ENCODE measurements at places on chromosomes 6 and 20. TPM values are rescaled to one million over a fixed set of nuclear protein-coding genes. Genes with fewer than 3 reads are reported as not detected.

- no peak overlapping the region for H3K4me3 ChIP-seq
- peaks cover 3% of the 10 kb centered on the region for H3K4me1 ChIP-seq
- H3K27ac ChIP-seq, result no peak overlapping the region
- H3K36me3 ChIP-seq, result no peaks in the 10 kb centered on the region
Measured at GRCh38 chr6:152087701-152088100, 280.2 kb downstream of the ESR1 start.

DNA sequence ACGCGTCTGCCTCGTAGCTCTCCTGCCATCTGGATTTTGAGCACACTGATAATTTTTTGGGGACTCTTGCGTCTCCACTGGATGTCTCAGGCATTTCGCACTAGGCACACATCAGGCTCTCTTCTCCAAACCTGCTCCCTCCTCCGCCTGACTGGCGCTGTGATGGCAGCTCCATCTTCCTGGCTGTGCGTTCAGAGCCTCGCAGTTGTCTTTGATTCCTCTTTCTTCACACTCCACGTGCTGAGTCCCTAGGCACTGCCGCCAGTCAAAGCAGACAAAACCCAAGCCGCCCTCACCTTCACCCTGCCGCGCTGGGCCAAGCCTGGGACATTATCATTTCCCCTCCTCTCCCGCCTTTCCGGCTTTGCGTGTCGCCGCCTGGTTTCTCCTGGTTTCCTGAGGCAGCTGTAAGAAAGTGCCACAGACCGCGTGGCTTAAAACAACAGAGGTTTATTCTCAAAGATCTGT is 778 bp downstream of the PSMG4 start:
- peak; percentile 36 for DNase-seq
- peak overlapping the region; percentile 93 for H3K27ac ChIP-seq
- H3K4me1 ChIP-seq, result peaks cover 17% of the 10 kb centered on the region
- H3K36me3 ChIP-seq, result no peaks in the 10 kb centered on the region

DNA sequence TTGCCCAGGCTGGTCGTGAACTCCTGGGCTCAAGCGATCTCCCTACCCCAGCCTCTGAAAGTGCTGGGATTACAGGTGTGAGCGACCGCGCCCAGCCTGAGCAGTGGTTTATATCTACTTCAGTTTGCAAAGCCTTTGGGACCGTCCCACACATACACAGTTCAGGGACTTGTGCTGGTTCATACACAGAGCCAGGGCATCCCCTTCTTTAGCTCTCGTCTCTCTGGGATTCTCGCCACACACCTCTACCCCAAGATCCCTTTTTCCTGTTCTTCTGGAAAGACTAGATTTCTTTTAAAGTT is 12.5 kb downstream of the CAP2 start:
- H3K36me3 ChIP-seq, result no peaks in the 10 kb centered on the region
- no peak overlapping the region for H3K4me3 ChIP-seq

DNA sequence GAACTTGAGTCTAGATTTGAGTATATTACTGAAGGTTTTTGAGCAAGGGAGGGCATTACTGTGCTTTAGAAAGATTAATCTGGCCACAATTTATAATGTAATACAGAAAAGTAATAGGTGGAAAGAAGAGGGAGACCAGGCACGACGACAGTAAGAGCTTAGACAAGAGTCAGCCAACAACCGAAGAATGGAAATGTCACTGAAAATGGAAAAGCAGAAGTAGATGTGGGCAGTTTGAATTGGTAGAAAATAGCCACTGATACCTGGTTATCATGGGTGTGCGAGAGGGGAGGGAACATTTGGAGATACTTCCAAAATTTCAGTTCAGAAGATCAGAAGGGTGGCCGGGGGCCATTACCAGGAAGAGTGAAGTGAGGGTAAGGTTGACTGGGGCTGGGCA is 339.1 kb downstream of the UTRN start:
- H3K4me3 ChIP-seq, result no peak overlapping the region
- H3K4me1 ChIP-seq, result peaks cover 1% of the 10 kb centered on the region
- no peak overlapping the region for H3K27ac ChIP-seq
- H3K36me3 ChIP-seq, result no peaks in the 10 kb centered on the region
- H3K27me3 ChIP-seq, result no peaks in the 10 kb centered on the region
- DNase-seq, result no peak

DNA sequence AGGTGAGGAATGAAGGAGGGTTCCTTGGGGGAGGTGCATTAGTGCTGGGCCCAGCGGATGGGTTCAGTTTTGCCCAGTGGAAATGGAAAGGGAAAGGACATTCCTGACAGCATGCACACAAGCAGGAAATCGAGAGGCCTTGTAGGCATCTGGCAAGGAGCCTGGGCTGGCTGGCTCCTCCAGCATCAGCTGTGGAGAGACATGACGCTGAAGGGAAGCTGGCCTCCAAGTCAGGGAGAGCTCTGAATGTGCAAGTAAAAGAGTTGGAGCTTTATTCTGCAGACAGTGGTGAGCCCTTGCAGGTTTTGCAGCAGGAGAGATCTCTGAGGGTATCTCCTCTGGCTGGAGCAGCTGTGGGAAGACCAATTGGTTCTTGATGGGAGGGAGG is 154.3 kb downstream of the MRPL14 start:
- peaks cover 31% of the 10 kb centered on the region for H3K4me1 ChIP-seq
- H3K27me3 ChIP-seq, result peaks cover 2% of the 10 kb centered on the region
- DNase-seq, result peak; percentile 99

- H3K27ac ChIP-seq, result no peak overlapping the region
- DNase-seq, result no peak
- no peaks in the 10 kb centered on the region for H3K36me3 ChIP-seq
- H3K27me3 ChIP-seq, result peaks cover 2% of the 10 kb centered on the region
Measured at GRCh38 chr6:165725201-165725600, 62.2 kb upstream of the PDE10A start.

GRCh38 chr6:31497531-31498476 is at the start of gene MICB:
Gene MICB (plus strand): TSS chr6:31498145. CDS start chr6:31498194, 49 bp downstream.
- no peak within 1 kb of the TSS for H3K27ac ChIP-seq
- peak within 1 kb of the TSS; percentile 67 for H3K4me3 ChIP-seq
- H3K27me3 ChIP-seq, result no peaks in the 10 kb centered on the region

DNA sequence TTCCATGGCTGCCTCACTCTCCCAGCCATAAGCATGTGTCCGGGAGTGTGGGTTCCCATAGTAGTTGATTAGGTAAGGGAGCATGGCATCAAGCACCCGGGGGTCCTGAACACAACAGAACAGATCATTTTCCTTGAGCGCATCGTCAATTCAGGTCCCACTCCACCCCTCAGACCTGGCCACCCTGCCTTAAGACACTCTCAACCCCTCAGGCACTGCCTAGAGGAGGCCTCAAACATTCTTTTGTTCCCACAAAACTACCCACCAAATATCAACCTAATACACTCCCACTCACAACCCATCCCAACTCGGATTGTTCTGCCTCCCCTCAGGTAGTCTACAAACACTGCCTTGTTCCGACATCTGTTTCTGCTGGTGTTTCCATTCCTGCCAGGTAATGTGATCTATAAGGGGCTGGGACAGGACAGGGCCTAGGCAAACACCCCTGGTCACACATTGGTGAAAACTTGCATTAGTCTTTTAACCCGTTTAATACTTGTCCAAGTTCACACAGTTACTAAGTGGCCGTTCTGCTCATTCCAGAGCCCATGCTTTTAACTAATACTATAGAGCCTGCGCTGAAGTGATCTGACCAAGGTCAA is 1.4 kb downstream of the NFS1 start:
- no peak for DNase-seq
- peaks cover 16% of the 10 kb centered on the region for H3K4me1 ChIP-seq
- H3K36me3 ChIP-seq, result peaks cover 11% of the 10 kb centered on the region
- no peak overlapping the region for H3K27ac ChIP-seq
- H3K27me3 ChIP-seq, result no peaks in the 10 kb centered on the region
- H3K4me3 ChIP-seq, result no peak overlapping the region

GRCh38 chr6:170152989-170153388 is 137.9 kb downstream of the DLL1 start:
- peak overlapping the region; percentile 87 for H3K27ac ChIP-seq
- H3K36me3 ChIP-seq, result no peaks in the 10 kb centered on the region
- H3K4me3 ChIP-seq, result no peak overlapping the region
- H3K4me1 ChIP-seq, result peaks cover 1% of the 10 kb centered on the region
- peak; percentile 57 for DNase-seq

- H3K4me1 ChIP-seq, result peaks cover 4% of the 10 kb centered on the region
- H3K36me3 ChIP-seq, result no peaks in the 10 kb centered on the region
- DNase-seq, result no peak
- H3K27me3 ChIP-seq, result no peaks in the 10 kb centered on the region
- no peak overlapping the region for H3K27ac ChIP-seq
- no peak overlapping the region for H3K4me3 ChIP-seq
Measured at GRCh38 chr6:140773276-140773675, 1359.4 kb upstream of the GJE1 start.

DNA sequence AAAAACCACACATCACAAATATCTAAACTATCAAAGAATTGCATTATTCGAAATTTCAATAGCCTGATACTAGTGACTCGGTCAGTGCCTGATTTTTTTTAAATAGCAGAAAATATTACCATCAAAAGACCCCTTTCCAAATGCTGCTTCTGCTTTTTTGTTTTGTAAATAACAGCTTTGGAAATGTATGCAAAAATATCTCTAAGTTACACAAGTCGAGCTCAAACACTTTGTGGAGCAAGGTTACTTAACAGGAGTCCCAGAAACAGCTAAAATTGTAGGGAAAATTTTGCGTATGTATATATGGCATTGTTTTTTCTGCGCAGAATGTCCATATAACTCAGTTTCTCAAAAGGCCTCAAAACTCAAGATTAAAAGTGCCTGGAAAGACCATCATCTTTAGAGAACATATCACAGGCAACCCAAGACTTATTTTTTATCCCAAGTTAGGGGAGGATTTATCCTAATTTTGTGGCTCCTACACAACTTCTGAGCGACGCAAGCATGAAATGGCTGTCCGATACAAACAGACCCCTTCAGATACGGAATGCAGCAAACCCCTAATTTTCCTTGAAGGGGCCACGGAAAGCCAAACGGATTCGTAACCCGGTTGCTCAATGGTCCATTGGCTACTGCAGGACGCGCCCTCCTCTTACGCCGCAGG is 1.3 kb downstream of the CEP85L start:
- H3K36me3 ChIP-seq, result no peaks in the 10 kb centered on the region
- peaks cover 2% of the 10 kb centered on the region for H3K4me1 ChIP-seq
- peak; percentile 82 for DNase-seq
- H3K4me3 ChIP-seq, result peak overlapping the region; percentile 98
- no peaks in the 10 kb centered on the region for H3K27me3 ChIP-seq

GRCh38 chr6:1917626-1918371 is 308.1 kb downstream of the FOXC1 start:
- no peaks in the 10 kb centered on the region for H3K27me3 ChIP-seq
- DNase-seq, result no peak
- no peaks in the 10 kb centered on the region for H3K36me3 ChIP-seq
- no peak overlapping the region for H3K4me3 ChIP-seq
- no peak overlapping the region for H3K27ac ChIP-seq
- H3K4me1 ChIP-seq, result no peaks in the 10 kb centered on the region

DNA sequence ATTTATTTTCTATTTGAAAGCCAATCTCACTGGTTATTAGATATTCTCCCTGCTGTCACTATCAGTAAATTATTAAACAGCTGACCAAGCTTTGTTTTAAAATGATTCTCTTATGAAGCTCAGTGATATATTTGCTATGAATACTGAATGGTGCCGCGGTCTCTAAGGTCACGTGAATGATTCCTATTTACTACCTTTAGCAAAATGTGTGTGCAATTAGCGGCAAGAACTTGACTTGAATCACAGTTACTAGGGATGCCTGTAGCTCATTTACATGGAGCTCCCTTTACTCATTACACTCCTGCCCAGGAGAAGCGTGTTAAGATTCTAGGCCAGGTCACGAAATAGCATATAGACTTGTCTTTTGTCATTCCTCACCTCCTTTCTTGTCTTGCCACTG is 12.4 kb upstream of the PTPRT start:
- peaks cover 5% of the 10 kb centered on the region for H3K27me3 ChIP-seq
- no peaks in the 10 kb centered on the region for H3K36me3 ChIP-seq
- H3K4me1 ChIP-seq, result peaks cover 4% of the 10 kb centered on the region
- no peak overlapping the region for H3K4me3 ChIP-seq

Gene APCDD1L
- 0.52 TPM for total RNA-seq

Gene GABRR1
- total RNA-seq, result not detected

Gene SFT2D1
- total RNA-seq, result 40.8 TPM

Gene CYP21A2
- total RNA-seq, result 1.5 TPM

Data from lung (tissue), 17 donors.